Suppressor macrophage (primary cell): ENCODE measurements at places on chromosomes 13 and 19.

DNA sequence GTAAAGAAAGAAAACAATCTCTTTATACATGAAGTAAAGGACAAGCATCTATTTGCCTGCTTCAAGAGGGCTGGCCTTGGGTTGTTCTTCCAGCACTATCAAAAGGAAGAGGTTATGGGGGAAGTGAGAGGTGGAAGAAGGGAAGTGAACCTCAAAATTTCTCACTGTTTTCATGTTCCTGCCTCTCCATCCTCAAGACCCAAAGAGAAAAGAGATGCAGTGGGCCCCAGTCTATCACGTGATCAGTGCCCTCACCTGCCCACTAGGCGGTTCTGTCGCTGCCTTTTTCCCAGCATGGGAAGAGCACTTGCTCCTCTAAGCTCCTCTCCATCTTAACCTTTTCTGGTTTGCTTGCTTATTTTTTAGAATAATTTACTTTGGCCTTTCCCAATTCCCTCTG lies 6.2 kb upstream of the USP12 start:
- DNase-seq = peak; percentile 44

- DNase-seq = peak; percentile 51
Measured at GRCh38 chr19:4534836-4535658, at the start of gene PLIN5. Gene PLIN5 (minus strand): TSS chr19:4535224. CDS start chr19:4534074, 1,150 bp downstream.

DNA sequence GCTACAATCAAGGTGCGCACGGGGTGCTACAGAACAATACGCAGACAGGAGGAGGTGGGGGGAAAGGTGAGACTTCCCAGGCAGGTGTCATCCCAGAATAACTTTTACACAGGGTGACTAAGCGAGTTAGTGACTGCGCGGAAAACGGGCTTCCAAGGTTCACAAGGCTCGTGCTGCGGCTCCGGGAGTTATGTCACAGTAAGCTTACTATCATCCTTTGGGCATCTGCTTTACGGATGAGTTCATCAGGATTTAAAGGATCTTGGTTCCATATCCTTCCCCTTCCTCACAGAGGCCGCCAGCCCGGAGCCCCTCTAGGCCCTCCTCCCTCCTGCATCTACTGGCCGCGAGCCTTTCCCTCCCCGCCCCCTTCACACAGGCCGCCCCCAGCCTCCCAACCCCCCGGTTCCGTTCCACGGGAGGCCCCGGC lies 474 bp upstream of the IFT88 start:
- DNase-seq = peak; percentile 83

DNA sequence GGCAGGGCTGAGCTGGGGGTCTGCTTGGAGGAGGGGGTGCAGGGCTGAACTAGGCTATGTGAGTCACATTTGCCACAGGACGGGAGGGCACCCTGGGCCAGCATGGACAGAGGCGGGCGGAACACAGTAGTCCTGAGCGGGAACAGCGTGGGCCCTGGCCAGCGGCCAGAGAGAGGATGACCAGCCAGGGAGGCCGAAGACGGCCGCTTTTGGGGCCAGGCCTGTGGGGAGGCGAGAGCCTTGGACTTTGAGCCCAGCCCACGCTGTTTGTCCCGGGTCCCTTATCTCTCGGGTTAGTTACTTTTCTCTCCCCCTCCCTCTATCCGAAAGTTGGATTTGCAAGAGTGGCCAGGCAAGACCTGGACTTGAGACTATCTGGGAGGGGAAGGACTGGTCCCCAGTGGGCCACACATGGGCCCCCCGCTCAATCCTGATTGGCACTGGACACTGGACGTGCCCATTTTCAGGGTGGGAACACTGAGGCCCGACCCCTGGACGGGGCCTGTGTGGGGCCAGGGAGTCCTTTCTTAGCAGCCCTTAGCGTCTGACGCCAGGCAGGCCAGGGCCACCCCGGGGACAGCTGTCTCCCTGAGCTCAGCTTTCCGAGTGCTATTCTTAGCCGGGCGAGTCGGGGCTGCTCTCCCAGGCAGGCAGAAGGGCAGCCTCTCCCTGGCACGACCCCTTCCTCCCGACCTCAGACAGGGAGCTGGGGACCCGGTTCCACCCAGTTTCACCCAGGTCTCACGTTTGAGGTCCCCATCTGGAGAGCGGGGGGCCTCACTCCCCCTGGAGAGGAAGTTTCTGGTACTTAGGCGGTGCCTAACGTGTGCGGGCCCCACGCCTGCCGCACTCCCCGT lies 833 bp downstream of the GAMT start:
- DNase-seq = peak; percentile 48

GRCh38 chr19:45492627-45493470 lies 4.0 kb downstream of the RTN2 start:
- no peak for DNase-seq

DNA sequence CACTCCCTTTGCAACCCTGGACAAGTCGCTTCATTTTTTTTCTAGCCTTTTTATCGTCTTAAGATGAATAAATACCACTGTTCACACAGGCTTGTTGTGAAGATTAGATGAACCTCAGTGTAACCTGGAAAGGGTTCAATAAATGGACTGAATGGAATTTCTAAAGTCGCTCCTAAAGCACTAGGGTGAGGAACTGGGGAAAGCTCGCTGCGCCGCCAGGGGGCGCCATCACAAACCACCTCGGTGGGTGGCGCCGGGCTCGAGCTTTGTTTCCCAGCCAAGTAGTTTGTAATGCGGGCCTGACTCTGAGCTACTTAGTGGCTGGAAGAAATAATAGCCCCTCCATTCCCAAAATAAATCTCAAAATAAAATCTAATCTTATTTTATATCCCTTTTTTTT lies 2.2 kb upstream of the CEACAM6 start:
- peak; percentile 68 for DNase-seq

DNA sequence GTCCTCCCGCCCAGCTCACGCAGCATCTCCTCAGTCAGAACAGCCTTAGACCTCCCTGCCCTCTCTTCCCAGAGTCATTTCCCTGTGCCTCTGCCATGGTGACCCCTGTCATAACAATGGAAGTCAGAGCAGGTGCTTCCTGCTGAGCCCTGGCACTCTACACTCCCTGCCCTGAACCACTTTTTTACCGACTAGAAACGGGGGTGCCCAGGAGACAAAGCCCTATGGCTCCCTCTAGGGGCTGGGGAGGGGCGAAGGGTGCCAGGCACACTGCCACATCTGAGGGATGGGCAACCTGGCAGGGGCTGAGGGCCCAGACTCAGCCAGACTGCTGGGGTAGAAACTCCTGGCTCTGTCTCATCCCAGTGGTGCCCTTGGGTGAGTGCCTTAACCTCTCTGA lies 16.4 kb downstream of the ZNF574 start:
- peak; percentile 37 for DNase-seq

GRCh38 chr13:73754727-73755292 lies 379.4 kb downstream of the KLF12 start:
- peak; percentile 75 for DNase-seq

GRCh38 chr13:40391788-40392187 lies 274.7 kb downstream of the FOXO1 start:
- DNase-seq = no peak

GRCh38 chr13:86569119-86569518 lies 769.9 kb upstream of the SLITRK6 start:
- DNase-seq = no peak

DNA sequence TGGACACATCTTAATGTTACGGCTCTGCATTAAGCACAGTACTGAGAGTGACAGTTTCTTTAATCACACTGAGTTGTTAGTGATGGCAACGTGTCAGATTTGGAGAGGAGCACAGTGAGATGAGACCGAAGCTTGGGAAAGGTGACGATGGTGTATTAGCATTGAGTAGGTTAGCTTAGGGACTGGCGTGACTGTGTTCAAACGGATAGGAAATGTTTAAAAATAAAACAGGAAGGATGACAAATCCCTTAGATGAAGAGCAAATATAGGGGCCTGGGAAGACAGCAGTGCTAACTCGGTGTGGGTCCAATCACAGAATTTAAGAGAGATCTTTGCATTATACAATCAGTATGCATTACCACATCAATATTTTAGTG lies 384.3 kb downstream of the HS6ST3 start:
- no peak for DNase-seq

- DNase-seq = no peak
Measured at GRCh38 chr13:113448545-113448884, 4.8 kb downstream of the ADPRHL1 start.

DNA sequence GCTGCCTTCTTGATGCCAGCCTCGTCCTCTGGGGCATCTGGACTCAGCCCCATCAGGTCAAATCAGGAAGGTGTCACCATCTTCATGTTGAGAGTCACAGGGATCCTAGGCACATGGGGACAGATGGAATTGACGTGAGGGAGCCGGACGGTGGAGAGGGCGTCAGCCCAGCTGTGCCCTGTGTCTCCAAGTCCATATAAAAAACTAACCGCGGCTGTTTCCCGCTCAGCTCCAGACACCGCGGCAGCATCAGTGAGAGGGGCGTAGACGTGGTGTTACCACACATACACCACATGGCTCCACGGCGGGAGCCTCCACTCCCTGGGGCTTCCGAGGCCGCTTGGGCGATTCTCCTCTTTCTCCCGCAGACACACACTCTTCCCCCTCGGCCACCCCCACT lies 5.6 kb upstream of the PRR36 start:
- no peak for DNase-seq

GRCh38 chr19:42115705-42116104 lies 16.5 kb downstream of the POU2F2 start:
- no peak for DNase-seq

- peak; percentile 21 for DNase-seq
Measured at GRCh38 chr13:23322353-23323336, 110.9 kb downstream of the SACS start.

DNA sequence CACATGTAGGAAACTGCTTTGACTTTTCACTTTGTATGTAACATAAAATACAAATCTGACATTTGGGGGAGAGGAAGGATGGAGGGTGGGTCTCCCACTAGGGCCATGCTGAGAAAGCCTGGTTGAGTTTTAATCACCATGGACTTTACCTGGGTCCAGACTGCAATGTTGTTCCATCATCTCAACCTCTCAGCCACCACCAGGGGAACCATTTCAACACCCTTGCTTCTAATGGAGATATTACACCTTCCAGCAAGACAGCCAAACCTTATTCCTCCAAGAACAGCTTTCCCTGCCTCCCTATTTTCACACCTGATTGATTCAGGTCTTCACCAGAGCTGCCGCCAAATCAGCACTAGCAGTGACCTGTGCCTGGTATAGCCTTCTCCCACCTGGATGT lies 56.0 kb downstream of the ZAR1L start:
- DNase-seq = no peak

- DNase-seq = no peak
Measured at GRCh38 chr19:1136201-1136600, 32.4 kb downstream of the GPX4 start.

GRCh38 chr19:30355586-30355985 lies 16.6 kb upstream of the ZNF536 start:
- no peak for DNase-seq

DNA sequence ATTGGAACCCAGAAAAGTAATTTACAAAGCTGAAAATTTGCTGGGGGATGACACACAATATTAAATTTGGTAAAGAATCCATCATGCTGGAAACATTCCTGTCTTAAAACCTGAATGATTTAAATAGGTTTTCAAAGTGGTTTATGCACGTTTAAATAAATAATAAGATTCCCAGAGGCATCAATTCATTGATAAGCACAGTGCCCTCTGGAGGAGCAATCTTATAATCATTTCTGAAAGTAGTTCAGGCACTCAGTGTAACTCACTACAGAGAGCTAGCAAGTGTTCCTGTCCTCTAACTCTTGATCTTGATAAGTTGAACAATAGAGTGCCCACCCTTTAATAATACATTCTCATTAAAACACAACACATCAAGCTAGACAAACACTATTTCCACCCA lies 43.5 kb upstream of the SHISA2 start:
- DNase-seq = no peak

DNA sequence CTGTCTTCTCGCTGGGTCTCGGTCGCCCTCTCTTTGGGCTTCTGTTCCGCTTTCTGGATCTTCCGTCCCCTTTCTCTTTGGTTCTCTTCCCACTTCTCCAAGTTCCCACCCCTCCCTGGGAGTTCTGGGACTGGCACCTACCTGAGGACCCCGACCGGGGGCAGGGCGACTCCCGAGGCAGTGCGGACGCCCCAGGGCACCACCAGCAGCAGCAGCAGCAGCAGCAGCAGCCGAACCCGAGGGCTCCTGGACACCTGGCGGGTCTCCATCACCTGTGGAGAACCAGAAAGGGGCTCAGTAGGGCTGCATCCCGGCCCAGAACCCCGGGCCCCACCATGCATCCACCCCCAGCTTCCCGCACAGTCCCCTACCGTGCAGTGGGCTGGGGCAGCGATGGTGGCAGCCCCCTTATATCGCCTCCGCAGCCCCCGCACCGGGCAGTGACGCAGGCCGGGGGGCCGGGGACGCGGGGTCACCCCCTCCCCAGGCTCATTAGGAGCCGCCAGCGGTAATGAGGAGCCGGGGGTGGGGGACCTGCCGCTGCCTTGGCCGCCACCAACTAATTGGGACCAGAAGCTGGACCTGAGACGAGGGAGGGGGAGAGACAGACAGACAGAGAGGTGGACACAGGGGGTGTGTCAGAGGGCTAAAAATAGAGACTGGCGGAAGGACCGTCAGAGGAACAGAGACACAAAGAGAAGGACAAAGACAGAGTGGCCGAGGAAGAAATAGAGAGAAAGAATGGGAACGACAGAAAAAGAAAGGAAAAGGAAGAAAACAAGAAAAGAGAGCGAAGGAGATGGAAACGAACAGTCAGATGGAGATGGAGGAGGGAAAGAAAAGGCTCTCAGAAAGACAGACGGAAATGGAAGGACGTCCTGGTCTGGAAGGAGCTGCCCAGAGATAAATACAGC lies at the start of gene PTH2:
Gene PTH2, minus strand, starts transcription at position 371 of the 914 bp plus-strand sequence. Its CDS starts 102 bp downstream, at position 269.
- DNase-seq = no peak

DNA sequence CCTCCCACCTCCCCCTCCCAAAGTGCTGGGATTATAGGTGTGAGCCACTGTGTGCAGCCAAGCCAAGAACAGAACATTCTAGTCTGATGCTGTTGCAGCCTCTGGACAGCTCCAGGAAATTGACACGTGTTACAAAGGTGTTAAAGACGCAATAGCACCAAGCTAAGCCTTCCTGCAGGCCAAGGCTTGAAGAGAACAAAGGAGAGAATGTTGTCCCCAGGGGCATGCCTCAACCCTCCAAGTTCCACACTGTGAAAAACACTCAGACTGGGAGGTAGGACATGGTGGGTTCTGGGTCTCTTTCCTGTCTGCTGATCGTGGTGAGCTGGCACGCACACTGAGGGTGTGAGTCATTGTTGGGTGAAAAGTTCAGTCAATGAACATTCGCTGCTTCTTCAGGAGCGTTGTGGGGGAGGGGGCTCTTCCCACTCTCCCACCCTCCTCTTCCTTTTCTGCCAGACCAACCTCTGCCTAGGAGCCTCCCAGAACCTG lies 5.3 kb upstream of the PTPRS start:
- no peak for DNase-seq

DNA sequence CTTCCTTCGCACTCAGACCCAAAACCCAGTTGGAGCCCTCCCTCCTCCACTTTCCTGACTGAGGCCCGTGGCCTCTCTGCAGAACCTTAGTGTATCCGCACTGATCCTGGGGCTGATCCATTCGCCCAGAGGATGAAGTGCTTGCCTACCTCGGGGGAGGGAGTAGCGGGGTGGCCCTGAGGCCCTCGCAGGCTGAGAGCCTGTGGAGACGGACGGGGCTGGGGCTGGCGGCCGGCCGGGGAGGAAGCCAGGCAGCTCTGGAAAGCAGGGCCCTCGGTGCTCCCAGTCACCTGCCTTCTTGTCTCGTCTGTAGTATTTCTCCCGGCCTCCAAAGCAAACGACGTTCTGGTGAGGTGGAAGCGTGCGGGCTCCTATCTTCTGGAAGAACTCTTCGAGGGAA lies 1.3 kb downstream of the PROZ start:
- DNase-seq = no peak

GRCh38 chr19:13127051-13127450 lies 9.0 kb downstream of the NACC1 start:
- DNase-seq = no peak

GRCh38 chr13:24632382-24633121 lies 47.7 kb upstream of the ATP12A start:
- DNase-seq = no peak

GRCh38 chr13:51478418-51479198 lies 25.8 kb upstream of the INTS6 start:
- no peak for DNase-seq
